Inflammatory macrophage treated with lipopolysaccharide for 1 hour (primary cell): ENCODE measurements at places on chromosomes 13 and 19.

- no peak for DNase-seq
These were observed 34.9 kb downstream of the HTR2A start for GRCh38 chr13:46861959-46862358.

DNA sequence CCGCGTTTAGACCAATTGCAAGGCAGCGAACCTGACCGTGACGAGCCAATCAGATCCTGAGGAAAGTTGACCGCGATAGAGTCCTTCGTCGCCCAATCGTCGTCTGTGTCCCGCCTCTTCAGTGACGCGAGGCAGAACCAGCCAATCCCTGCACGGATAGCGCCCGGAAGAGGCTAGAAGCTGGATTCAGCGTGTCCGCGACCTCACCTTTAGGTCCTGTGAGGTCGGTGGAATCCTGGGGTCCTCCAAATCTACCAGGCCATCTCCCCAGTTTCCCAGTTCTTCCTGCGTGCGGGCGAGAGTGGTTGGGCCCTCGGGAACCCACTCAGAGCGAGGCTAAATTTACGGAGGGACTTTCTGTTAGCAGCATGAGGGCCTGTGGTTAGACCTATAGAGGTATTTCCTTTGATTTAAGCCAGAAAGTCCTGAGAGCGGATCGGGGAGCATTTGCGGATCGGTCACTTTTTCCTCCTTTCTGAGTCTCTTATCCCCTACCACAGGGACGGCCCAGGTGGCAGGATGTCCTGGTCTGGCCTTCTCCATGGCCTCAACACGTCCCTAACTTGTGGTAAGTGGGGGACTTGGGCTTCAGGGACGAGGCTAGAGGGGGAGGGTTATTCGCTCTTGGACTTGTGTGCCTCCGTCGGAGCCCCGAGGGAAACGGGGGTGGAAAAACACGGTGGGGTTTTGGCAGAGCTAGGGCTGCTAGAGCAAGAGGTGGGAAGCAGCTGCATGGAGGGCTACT lies at the start of gene MRPS12:
Gene MRPS12 (plus strand): TSS at position 169 of the 745 bp plus-strand sequence. CDS start 351 bp downstream, at position 520.
- DNase-seq, result peak; percentile 99

DNA sequence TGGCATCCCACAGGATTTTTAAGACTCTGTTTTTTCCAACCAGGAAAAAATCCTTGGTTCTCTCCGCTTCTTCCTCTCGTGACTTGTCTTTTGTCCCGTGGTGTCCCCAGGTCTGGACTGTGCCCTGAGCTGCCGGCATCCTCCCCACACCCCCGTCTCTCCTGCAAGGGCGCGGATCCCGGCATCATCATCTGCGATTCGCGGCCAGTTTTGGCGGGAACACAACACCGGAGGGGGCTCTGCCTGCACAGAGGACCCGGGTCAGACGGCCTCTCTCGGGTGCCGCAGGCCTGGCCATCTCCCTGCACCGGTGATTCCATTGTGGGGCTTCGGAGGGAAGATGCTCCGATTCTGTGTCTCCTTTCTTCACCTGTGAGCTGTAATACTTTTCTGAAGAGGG lies 18.8 kb upstream of the GAS6 start:
- no peak for DNase-seq

GRCh38 chr13:36837354-36838092 lies 18.5 kb downstream of the RFXAP start:
- no peak for DNase-seq

DNA sequence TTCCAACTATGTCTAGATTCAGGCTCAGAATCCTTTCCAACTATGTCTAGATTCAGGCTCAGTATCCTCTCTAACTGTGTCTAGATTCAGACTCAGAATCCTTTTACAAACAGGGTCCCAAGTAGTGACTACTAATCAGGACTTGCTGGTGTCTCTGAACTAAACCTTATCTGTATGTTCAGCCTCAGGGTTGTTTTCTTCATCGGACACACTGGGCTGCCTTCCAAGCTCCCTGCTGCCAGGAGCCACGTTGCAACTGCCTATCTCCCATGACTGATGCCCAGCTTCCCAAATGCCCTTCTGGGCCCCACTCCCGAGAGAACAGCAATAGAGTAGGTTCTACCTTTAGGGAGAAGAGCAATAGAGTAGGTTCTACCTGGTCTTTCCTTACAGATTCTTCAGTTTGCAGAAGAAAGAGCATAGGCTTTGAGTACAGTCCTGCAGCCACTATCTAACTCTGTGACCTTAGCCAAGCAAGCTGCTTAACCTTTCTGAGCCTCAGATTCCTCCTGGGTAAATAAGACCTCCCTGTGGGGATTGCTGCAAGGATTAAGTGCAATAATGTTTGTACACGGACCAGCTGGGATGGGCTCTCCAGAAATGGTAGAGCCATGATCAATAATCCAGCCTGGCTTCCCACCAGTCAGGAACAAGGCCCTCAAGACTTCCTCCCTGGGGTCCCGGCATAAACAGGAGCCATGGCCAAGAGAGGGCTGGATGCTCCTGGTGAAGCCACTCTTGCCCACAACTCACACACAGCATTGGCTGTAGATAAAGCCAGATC lies 61.5 kb downstream of the ZIC5 start:
- DNase-seq, result no peak

DNA sequence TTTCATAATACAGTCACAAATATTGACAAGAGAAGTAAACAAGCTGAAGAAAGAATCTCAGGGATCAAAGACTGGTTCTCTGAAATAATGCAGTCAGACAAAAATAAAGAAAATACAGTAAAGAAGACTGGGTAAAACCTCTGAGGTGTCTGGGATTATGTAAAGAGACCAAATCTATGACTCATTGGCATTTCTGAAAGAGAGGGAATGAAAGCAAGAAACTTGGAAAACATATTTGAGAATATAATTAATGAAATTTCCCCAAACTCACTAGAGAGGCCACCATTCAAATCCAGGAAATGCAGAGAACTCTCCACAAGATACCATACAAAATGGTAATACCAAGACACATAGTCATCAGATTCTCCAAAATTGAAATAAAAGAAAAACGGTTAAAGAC lies 53.0 kb upstream of the GPC6 start:
- DNase-seq, result no peak

DNA sequence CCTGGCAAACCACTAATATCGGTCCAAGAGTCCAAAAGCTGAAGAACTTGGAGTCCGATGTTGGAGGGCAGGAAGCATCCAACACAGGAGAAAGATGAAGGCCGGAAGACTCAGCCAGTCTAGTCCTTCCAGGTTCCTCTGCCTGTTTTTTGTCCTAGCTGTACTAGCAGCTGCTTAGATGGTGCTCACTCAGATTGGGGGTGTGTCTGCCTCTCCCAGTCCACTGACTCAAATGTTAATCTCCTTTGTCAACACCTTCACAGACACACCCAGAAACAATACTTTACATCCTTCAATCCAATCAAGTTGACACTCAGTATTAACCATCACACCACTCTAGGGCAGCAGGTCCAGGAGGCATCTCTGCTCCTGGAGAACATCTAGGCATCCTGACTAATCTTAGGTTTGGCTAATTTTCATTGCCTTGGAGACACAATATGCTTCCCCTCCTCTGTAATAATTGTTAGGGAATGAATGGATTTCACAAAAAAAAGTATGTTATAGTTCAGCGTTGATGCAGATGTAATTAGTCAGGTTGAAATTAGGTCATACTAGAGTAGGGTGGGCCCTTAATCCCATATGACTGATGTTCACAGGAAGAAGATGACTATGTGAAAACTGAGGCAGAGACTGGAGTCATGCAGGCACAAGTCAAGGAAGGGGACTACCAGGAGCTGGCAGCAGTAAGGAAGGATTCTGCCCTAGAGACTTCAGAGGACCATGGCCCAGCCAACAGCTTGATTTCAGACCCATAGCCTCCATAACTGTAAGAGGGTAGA lies 183.4 kb downstream of the RBM26 start:
- DNase-seq, result no peak

DNA sequence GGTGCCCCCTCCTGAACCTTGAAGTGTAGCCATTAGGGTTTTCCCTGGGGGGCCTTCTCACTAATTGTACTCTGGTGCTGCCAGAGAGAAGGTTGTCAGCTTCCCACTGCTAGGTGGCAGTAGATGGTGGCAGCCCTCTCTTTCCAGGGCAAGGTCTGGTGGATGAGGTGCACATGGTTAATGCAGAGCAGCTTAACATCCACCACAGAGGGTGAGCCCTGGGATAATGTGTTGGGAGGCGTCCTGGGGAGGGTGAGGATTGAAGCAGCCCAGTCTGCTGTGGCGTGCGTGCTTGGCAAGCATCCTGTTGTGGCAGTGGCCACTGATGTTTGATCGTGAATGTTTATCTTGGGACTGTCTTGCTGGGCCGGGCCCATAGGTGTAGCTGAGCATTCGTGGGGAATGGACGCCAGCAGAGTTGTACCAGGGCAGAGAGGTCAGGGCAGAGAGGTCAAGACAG lies 5.8 kb downstream of the EGLN2 start:
- DNase-seq, result no peak

- no peak for DNase-seq
These were observed 114.5 kb downstream of the ATP11A start for GRCh38 chr13:112804374-112804773.

DNA sequence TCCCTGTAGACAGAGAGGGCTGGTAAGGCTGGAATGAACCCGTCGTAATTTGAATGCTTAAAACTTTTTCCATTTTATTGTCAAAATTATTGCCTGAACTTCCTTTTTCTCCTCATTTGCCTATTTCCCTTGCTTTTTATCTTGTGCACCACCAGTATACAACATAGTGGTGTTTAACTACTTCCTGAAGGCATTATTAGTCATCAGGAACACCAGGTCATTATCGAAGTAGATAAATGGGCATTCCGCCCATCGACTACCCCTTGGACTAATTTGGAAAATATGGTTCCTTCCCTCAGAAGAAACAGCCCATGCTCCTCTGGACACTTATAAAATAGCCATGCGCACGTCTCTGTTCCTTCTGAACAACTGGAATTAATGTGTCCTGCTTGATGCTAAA lies 232.1 kb downstream of the TM9SF2 start:
- DNase-seq, result no peak

- no peak for DNase-seq
These were observed 1.9 kb upstream of the NAT14 start for GRCh38 chr19:55482967-55483705.

- no peak for DNase-seq
These were observed 133.4 kb upstream of the NBEA start for GRCh38 chr13:34808649-34809048.
